ENCODE measurements at places on chromosomes 5 and 9.
A peak's percentile ranks its signal among the peaks of the same experiment; 100 is the strongest.

DNA sequence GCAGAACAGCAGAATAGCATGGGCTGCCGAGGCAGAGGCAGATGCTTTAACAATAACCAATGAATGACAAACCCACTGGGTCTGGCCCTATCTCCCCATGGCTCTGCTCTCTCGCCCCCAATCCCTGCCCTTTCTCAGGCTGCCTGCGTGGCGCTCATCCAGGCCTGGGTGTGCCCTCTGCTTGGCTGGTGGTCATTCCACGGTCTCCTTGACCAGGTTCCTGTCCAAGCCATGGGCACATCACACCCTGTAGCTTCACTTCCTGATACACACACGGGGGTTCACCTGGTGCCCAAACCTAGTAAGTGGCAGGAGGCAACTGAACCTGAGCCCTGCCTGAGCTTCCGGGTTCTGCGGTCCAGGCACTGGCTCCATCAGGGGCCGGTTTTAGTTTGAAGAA lies 87.6 kb downstream of the DAP start:
- no peak for DNase-seq

DNA sequence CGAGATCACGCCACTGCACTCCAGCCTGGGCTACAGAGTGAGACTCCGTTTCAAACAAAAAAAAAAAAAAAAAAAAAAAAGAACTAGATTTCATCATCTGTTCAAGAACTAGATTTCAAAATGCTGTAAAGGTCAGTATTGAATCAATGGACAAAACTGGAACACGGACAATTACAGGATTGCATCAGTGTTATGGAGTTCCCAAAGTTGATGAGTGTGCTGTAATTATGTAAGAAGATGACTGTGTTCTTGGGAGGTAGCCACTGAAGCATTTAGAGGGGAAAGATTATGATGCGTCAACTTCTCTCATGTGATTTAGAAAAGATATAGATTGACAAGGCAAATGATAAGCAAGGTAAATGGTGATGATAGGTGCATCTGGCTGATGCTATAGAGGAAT lies 6.5 kb downstream of the FAM240B start:
- DNase-seq = peak; percentile 66

- no peak for DNase-seq
Observed at GRCh38 chr9:105426657-105427056, 21.2 kb upstream of the FSD1L start.

DNA sequence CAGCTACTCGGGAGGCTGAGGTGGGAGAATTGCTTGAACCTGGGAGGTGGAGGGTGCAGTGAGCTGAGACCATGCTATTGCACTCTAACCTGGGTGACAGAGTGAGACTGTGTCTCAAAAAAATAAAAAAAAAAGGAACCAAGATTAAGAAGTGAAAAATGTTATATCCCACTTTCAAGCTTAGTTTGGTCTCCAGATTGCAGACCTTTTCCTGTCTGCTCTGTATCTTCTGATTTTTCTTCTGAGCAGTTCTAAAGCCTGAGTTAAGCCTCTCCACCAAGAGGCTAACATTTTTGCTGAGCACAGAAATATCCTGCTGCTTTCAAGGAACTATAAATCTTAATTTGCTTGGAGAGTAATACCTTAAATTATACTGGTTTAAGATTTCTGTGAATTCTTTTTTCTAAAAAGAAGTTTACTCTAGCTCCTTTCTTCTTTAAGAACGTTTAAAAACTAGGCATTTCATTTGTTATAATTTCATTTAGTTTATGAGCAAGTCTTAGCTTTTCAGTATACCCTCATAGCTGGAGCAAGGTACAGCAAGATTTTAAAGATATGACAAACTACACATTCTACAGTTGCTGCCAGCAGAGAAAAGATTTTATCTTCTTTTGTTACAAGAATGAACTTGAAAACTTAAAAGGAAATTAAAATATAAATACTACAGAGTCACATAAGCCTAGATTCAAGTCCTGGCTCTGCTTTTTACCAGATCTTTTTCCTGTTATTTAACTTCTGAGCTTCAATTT lies 55.0 kb downstream of the GARNL3 start:
- DNase-seq = no peak

DNA sequence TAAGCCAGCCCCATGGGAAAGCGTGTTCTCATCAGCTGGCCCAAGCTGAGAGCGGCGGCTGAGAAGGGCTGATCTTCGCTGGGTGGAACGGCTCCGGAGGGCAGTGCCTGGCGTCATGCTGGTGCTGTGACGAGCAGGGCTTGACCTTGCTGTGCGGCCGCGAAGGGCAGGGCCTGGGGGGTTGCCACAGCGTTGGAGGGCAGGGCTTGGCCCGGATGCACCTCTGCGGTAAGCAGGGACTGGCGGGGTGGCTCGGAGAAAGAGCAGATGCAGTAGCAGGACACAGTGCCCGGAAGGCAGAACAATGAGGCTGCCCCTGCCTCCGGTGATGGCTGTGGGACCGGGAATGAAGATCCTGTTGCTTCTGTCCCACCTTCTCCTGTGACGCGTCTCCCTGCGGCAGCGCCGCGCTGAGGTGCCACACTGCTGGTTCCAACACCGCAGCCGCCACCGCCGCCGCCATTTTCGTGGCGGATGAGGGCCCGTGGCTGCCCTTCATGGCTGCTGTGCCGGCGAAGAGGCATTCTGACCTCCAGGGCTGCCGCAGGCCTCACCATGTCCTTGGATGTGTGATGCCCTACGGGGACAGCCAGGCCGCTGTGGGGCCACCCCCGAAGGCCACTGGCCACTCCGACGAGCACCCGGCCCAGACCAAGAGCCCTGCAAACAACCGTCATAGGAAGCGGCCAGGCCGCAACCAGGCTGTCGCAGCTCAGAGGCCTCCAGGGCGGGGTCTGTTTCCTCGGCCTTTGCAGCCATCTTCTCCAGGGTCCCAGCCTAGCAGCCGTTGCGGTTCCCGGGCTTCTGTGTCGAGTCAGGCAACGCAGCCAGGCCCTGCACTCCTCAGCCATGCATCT lies 890.5 kb upstream of the CTNND2 start:
- DNase-seq = no peak

GRCh38 chr5:56302027-56302426 lies 68.9 kb upstream of the ANKRD55 start:
- DNase-seq = no peak

GRCh38 chr5:133274597-133274935 lies 222.8 kb downstream of the HSPA4 start:
- no peak for DNase-seq

GRCh38 chr5:137114529-137114928 lies 384.6 kb downstream of the SPOCK1 start:
- DNase-seq = no peak

- no peak for DNase-seq
Observed at GRCh38 chr5:65204966-65205365, 276.8 kb downstream of the ADAMTS6 start.

- DNase-seq = no peak
Observed at GRCh38 chr5:31824869-31825517, 186.1 kb downstream of the PDZD2 start.

GRCh38 chr5:52799358-52799982 lies 11.8 kb downstream of the ITGA1 start:
- DNase-seq = peak; percentile 50

- no peak for DNase-seq
Observed at GRCh38 chr5:42494414-42494813, 71.2 kb downstream of the GHR start.

DNA sequence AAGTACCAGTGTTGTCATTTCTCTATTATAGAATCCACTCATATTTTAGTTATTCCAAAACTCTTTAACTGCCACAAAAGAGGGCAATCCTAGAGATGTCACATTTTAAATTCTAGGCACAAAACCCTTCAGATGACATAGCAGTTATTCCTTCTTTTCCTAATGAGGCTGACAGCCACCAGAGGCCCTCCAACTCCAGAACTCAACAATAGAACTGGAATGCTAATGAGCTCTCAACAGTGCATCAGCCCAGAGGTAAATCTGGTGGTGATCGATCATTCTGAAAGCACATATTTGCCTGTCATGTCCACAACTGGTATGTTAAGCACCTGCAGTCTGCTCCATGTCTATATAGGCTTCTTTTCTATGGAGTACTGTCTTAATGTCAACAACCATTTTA lies 40.2 kb upstream of the RAB3C start:
- no peak for DNase-seq

DNA sequence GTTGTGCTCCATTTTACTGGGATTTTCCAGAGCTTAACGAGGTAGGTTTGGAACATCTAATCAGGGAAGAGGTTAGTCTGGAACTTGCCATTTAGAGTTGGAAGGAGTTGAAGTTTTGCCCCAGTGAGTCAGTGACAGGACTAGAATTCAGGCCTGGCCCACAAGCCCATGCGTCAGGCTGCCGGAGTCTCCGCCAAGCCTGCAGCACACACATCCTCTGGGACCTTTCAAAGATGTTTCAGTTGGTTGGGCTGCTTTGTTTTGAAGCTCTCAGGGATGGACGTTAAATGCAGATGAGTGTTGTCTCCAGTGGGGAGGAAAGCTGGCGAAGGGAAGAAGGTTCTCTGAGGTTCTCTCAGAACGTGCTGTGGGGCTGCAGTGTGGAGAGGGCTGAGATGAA lies 147.0 kb downstream of the PSAT1 start:
- peak; percentile 67 for DNase-seq

- DNase-seq = no peak
Observed at GRCh38 chr5:127666043-127666716, 17.3 kb downstream of the CTXN3 start.

GRCh38 chr5:126516133-126516532 lies 78.9 kb downstream of the ALDH7A1 start:
- DNase-seq = no peak

- peak; percentile 80 for DNase-seq
Observed at GRCh38 chr5:93163010-93163663, 417.9 kb downstream of the NR2F1-AS1 start.

DNA sequence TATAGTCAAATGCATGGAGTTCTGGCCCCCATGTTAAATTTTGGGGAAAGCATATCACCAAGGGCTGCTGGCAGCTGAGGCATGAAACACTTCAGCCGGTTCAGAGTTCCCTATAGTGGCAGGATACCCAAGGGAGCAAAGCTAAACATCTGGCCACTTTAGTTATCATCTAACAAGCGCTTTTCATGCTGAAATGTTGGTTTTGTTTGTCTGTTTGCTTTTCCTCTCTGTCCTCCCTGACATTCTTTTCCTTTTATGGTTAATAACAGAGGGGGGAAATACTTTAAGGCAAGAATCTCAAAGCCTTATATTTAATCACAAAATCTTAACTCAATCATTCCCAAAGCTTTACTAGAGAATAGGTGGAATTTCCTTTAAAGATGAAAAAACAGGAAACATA lies 11.9 kb downstream of the APBA1 start:
- DNase-seq = no peak

- DNase-seq = no peak
Observed at GRCh38 chr9:120513825-120514396, 66.1 kb downstream of the CDK5RAP2 start.

- no peak for DNase-seq
Observed at GRCh38 chr9:91930475-91930874, 19.6 kb downstream of the ROR2 start.

- DNase-seq = no peak
Observed at GRCh38 chr9:121599872-121600585, 51.4 kb upstream of the DAB2IP start.

GRCh38 chr5:56480078-56480704 lies 247.1 kb upstream of the ANKRD55 start:
- no peak for DNase-seq

DNA sequence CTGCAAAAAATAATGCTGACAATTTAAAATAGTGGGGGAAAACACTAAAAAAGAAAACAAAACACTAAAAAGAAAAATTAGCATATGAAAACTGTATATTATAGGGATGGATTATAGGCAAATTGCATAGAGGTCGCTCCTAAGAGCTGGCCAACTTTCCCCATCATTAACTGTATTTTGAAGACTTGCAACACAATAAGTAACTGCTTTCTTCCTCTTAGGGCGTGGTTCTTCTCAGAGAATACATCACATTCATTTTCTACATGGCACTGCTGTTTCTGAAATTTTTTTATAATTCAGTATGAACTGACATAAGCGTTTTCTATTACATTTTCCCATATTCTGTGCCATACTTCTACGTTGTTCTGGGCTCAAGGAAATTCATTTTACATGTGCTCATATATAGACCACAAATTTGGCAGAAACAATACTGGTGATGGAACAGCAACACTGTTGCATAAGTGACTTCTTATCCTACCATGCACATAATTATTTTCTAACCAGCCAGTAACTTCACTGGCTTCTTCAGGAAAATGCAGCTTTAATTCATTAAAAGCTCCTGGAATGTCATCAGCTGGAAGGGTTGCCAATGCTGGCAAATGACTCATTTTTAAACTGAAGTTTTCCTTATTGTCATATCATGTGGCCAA lies 171.2 kb upstream of the DMAC1 start:
- DNase-seq = peak; percentile 31

DNA sequence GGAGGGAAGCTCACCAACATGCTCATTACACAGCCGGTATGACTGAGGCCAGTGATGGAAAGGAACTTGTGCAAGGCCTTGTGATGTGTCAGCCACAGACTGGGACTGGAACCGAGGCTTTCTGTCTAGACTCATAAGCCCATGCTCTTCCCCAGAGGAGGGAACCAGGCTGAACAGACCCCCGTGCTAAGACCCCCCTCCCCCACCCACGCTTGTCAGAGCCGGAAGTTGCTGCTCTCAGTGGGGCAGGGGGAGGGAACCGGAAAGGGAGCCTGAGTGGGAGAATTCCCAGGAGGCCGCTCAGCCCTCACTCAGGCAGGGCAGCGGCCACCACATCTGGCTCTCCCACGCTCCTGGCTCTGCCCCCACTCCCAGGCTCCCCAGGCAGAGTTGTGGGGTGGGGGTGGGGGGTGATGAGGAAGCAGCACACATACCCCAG lies 4.1 kb upstream of the PDGFRB start:
- no peak for DNase-seq

GRCh38 chr9:33742519-33742918 lies 52.8 kb upstream of the PRSS3 start:
- no peak for DNase-seq

- DNase-seq = no peak
Observed at GRCh38 chr9:120524863-120525262, 55.1 kb downstream of the CDK5RAP2 start.

GRCh38 chr5:44388321-44389089 lies 715 bp downstream of the FGF10 start:
- no peak for DNase-seq

- DNase-seq = no peak
Observed at GRCh38 chr5:1010641-1011046, 2.0 kb downstream of the NKD2 start.

DNA sequence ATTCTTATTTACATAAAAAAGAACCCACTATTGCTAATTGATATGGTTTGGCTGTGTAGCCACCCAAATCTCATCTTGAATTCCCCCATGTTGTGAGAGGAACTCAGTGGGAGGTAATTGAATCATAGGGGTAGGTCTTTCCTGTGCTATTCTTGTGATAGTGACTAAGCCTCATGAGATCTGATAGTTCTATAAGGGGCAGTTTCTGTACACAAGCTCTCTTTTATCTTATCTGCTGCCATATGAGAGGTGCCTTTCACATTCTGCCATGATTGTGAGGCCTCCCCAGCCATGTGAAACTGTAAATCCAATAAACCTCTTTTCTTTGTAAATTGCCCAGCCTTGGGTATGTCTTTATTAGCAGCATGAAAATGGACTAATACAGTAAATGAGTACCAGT lies 58.2 kb upstream of the PRR16 start:
- DNase-seq = peak; percentile 50

- peak; percentile 38 for DNase-seq
Observed at GRCh38 chr9:116391306-116391900, 237.8 kb downstream of the PAPPA start.
